Skeletal muscle cell (primary cell): ENCODE measurements at places on chromosomes 1 and 21.

GRCh38 chr1:239977416-239977815, 114.3 kb upstream of the FMN2 start:
- DNase-seq, result no peak

GRCh38 chr1:66553846-66554245, 19.9 kb downstream of the SGIP1 start:
- DNase-seq, result peak; percentile 60

DNA sequence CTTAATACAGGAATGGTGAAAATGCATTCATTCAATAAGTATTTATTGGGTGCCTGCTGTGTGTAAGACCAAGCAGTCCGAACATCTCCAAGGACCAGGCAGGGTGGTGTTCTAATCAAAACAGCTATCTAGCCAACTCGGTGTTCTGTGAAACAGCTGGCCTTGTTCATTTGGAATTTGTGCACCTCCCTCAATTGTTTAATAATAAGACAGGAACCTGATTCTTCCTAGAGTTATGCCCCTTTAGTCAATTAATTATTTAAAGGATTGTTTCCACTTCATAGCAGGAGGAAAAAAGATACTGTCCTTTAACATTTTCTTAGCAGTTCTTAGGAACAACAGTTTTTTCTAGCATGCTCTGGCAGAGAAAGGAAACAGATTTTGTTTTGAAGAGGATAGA, 30.4 kb downstream of the S100A10 start:
- DNase-seq, result no peak

GRCh38 chr1:91499904-91500755, 521 bp upstream of the CDC7 start:
- DNase-seq, result no peak

DNA sequence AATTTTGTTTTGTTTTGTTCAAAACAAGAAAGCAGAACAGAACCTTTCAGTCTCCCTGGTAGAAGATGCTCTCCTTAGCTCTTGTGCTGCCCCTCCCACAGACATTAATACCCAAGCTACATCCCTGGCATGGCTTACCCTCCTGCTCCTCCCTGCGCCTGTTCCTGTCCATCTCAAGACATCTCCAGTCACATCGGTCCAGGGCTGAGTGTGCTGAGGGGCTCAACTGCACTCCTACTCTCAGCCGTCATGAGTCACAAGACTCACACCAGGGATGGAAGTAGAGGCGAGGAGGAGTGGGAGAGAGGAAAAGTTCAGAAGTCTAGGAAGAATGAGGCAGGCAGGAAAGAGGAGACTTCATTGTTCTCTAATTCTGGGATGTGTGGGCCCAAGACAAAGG, 9.2 kb upstream of the TACSTD2 start:
- DNase-seq, result peak; percentile 52

DNA sequence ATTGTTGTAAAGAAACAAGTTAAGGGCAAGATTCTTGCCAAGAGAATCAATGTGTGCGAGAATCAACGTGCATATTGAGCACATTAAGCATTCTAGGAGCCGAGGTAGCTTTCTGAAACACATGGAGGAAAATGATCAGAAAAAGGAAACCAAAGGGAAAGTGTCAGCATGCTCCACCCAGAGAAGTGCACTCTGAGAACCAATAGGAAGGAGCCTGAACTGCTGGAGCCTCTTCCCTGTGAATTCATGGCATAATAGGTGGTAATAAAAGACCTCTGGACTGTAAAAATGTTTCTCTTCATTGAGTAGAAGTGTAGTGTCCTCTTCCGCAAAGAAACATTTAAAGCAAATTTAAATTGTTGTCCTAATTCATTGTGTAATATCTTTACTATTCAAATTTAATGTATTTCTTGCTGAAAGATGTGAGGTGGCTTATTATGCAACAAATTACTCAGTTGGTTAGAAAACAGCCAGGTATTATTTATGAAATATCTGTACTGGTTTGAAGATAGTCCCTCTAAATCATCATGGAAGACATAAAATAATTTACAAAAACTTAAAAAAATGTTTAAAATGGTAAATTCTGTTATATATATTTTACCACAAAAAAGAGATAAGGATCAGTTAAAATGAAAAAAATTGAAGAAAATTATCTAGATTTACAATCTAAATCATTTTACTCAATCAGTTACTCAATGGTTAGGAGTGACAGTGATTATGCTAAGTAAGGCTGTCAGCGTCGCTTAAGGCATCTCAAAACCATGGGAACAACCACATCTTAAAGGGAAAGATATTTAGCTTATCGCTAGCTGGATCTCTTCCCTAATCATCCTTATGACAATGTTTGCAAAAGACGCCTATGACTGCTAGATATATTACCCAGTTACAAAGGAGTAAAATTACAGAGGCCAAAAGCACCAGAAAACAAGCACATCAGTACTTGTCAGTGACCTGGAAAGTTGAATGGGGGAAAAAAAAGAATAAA, 31.3 kb downstream of the NVL start:
- no peak for DNase-seq

- no peak for DNase-seq
Measured at GRCh38 chr1:22817462-22817861, 106.8 kb downstream of the EPHB2 start.

GRCh38 chr1:54888080-54888733, 1.2 kb upstream of the DHCR24 start:
- no peak for DNase-seq

GRCh38 chr21:40471103-40471502, 375.9 kb downstream of the DSCAM start:
- no peak for DNase-seq

GRCh38 chr21:44516828-44517174, 23.2 kb downstream of the KRTAP10-1 start:
- DNase-seq, result no peak

DNA sequence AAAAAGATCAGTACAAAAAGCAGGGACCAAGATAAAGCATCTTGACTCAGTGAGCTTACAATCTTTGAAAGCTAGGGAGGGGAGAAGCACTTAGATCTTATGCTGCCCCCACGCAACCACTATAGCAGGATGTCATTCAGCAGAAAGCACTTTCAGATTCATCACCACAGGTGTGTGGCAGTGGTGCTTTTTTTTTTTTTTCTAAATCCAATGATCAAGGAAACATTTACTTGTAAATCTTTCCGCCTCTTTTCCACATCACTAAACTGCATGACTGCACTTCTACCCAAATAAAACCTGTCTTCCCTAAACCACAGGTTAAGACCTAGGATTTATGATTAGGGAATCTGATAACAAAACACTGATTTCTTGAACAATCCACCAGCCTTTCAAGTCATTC, 154.8 kb downstream of the SLC45A1 start:
- no peak for DNase-seq

DNA sequence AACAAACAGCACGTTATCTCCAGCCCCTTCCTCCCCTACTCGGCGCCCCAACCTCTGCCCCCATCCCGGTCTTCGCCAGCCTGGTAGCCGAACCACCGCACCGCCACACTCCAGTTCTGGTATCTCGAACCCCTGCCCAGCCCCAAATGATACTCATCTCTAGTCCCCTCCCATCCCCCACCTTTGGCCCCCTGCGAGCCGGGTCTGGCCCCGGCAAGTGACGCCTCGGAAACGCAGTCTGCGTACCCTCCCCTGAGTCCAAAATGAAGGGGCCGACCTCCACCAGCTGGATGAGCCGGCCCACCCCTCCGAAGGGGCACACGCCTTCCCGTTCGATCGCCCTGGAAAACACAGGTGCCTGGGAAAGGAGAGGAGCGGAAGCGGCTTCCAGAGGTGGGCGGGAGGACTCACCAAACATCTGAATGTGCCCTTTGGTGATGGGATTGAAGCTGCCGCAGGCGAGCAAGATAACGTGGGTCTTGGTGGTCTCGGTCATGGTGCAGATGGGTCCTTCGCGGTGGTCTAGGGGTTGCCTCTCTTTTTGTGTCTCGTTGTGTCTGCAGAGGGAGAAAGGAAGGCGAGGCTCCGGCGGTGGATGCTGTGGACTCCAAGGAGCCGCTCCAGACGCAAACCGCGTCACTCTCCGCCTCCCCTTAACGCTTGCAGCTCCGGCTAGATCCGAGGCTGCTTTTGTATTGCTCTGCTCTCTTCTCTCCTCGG, at the start of gene NMNAT2:
Gene NMNAT2, minus strand, starts transcription at position 609 of the 720 bp plus-strand sequence. Its CDS starts 113 bp downstream, at position 496.
- no peak for DNase-seq

GRCh38 chr1:28718586-28719331, 18.0 kb upstream of the YTHDF2 start:
- no peak for DNase-seq

DNA sequence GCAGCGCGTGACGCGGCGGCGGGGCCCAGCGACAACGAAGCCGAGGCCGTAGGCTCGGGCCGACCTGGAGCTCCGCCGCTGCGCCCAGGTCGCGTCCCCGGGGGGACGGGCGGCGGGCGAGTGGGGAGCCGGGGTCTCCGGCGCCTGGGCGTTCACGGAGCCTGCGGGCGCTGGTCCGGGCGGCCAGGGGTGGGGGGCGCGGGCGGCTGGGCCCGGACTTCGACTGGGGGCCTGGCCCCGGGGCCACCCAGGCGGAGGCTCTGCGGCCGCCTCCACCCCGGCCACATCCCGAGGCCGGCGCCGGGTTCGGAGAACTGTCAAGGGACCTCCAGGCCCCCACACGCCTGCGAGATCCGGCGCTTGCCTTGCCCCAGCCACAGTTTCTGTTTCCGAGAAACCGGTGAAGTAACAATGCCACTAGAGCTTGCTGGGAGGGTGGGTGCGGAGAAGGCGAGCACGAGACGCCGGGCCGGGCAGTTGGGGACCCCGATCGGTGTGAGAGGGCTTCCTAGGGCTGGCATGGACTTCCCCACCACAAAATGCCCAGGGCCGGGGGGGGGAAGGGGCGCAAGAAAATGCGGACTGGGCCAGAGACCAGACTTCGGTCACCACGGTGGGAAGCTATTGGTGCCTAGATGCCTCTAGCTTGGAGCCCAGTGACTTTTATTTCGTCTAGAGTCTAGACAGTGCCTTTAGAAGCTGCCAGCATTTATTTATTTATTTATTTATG, 501 bp downstream of the FBXO6 start:
- no peak for DNase-seq

GRCh38 chr1:36365381-36365780, 20.3 kb downstream of the STK40 start:
- DNase-seq, result peak; percentile 59

DNA sequence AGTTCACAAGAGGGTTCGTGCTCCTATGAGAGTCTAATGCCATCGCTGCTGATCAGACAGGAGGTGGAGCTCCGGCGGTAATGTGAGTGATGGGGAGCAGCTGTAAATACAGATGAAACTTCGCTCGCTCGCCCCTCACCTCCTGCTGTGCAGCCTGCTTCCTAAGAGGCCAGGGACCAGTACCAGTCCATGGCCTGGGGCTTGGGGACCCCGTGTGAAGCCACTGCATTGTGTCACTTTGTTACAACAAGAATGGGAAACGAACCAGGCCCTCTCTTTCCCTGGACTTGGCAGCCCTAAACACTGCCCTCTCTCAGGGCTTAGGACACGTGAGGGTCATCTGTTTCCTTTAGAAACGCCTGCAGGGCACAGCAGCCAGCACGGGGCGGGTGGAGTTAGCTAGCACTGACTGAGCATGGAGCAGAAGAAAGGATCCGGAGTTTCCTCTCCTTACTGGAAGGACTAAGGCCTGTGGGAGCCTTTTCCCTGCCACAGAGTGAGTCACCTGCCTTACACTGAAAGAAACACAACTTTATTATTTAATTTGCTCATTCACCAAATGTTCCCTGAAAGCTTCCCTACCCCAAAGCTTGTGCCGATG, 185.2 kb upstream of the TMEM51 start:
- peak; percentile 45 for DNase-seq

- DNase-seq, result no peak
Measured at GRCh38 chr1:96634883-96635282, 86.7 kb upstream of the PTBP2 start.

DNA sequence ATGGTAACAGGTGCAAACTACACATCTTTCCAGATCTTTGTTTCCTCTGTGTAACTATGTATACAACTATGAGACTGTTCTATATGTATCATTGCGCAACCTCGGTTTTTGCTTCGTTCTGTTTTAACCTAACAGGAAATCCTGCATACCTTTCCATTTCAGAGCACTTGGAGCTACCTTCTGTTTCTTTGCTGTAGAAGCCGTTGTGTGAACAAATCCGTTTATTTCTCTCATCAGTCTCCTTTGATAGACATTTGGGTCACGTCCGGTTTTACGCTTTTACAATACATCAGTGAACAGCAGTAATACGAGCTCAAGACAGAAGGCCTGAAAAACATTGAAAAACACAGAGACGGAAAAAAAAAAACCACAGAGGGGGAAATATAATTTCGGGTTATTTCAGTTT, 10.5 kb downstream of the ATP5IF1 start:
- DNase-seq, result no peak

- DNase-seq, result no peak
Measured at GRCh38 chr1:162629077-162629627, 3.1 kb upstream of the DDR2 start.

DNA sequence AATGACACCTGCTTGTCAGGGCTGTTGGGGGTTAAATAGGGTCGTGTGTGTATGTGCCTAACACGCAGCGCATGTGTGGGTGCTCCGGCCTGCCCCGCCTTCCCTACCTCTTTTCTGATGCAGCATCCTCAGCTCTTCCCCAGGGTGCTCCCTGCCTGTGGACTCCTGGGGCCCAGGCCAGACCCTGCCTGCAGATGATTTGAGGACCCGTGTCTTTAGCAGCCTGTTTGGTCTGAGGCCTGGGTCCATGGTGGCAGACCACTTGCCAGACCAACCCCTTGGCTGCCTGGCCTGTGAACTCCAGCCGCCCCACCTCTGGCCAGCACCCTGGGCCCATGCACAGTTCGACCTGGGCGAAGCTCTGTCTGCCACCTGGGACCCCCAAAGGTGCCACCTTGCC, 57.0 kb upstream of the SIM2 start:
- no peak for DNase-seq

- DNase-seq, result no peak
Measured at GRCh38 chr1:167977245-167977644, 40.4 kb upstream of the MPC2 start.

- peak; percentile 71 for DNase-seq
Measured at GRCh38 chr1:172321451-172321850, 99.0 kb upstream of the C1orf105 start.

DNA sequence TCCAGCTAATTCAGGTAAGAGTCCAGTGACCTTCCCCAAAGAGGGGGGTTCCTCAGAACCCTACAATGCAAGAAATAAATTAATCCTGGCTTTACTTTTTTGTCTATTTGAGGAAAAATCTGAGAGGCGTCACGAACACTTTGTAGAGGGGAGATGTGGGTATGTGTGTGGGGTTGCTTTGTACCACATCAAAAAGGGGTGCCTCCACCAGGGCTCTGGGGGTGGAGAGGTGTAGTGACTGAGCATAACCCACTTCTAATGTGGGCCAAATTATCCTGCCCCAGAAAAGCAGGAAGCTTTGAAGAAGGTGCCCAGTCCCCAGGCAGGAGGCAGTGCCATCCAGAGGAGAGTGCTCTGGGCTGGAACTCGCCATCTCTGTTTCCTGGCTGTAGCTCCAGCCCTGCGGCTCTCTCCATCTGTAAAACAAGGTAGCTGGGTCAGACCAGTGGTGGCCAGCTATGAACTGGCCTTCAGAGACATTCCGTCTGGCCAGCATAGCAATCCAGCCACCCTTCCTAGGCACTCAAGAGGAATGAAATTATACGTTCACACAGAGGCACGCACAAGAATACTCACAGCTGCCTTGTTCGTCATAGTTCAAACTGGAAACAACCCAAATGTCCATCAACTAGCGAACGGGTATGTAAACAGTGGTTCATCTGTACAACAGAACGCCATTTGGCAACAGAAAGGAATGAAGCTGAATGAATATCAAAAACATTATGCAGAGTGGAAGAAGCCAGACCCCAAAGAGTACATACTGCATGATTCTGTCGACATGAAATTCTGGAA, 45.4 kb upstream of the TNFRSF1B start:
- no peak for DNase-seq

- DNase-seq, result no peak
Measured at GRCh38 chr1:175192111-175192629, 406 bp downstream of the KIAA0040 start.

GRCh38 chr1:12386130-12386529, 156.3 kb downstream of the VPS13D start:
- no peak for DNase-seq
